ENCODE measurements at places on chromosomes 11 and 22. TPM values are rescaled to one million over a fixed set of nuclear protein-coding genes. Genes with fewer than 3 reads are reported as not detected.

The MOGAT2 gene
- not detected for total RNA-seq

The SUSD2 gene
- 0.14 TPM for total RNA-seq

The HEPHL1 gene
- not detected for total RNA-seq

The EMID1 gene
- total RNA-seq: 0.26 TPM

The CTSC gene
- total RNA-seq: 453 TPM

The SOX6 gene
- total RNA-seq: not detected

The IGLL1 gene
- total RNA-seq: 171 TPM

The DBX1 gene
- total RNA-seq: not detected

The FDXACB1 gene
- 2.5 TPM for total RNA-seq

The INS gene
- not detected for total RNA-seq

The OLFML1 gene
- total RNA-seq: not detected

The C22orf31 gene
- total RNA-seq: not detected

The P2RX6 gene
- 2.0 TPM for total RNA-seq
